HEK293T (cell line): ENCODE measurements at places on chromosomes 2 and 18.

GRCh38 chr2:219973136-219973535, 345.7 kb downstream of the SLC4A3 start:
- no peak for DNase-seq

DNA sequence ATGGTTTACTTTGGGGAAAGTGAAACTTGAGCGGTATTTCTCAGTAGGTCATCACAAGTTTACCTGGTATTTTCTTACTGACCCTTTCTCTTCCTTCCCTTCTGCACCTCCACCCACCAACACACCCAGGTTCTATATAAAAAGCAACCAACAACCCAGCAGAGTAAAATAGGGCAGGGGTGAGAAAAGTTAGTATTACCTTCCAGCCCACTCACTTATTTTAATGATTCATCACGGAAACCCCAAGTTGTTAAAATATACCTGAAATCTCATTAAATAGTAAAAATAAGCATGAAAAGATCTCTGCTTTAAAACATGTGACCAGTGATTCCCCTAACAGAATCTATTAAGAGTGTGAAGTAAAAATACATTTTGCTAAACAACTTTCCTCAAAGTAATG, 306.1 kb downstream of the ZEB2 start:
- no peak for DNase-seq

DNA sequence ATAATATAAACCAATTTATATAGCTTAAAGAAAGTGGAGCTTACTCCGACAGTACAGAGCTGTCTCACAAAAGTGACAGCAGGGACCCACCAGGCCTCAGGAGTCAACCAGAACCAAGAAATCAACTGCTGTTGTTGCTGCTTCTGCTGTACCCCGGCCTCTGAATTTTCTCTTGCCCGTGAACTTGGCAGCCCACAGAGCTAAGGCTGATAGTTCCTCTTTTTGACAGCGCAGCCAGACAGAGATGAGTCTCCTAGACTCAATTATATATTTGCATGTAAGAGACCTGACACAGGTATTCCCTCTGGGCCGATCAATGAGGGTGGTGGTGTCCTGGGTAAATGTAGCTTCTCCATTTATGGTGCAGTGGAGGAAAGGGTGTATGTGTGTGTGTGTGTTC, 109.4 kb downstream of the KCTD1 start:
- DNase-seq = no peak

DNA sequence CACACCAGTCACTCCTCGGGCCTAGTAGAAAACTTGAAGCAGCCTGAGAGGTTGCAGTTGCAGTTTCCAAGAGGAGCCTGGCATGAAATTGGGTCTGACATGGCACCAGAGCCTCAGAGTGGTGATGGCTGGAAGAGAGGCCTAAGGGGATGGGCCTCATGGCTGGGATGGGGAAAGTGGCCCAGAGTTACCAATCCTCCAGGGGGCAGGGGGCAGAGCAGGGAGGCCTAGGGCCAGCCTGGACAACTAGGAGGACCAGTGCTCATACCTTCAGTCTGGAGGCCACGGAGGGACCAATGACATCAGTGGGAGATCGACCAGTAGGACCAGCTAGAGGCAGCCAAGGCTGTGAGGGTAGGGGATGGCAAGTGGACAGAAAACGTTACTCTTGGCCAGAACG, 15.1 kb upstream of the ADCY3 start:
- no peak for DNase-seq

DNA sequence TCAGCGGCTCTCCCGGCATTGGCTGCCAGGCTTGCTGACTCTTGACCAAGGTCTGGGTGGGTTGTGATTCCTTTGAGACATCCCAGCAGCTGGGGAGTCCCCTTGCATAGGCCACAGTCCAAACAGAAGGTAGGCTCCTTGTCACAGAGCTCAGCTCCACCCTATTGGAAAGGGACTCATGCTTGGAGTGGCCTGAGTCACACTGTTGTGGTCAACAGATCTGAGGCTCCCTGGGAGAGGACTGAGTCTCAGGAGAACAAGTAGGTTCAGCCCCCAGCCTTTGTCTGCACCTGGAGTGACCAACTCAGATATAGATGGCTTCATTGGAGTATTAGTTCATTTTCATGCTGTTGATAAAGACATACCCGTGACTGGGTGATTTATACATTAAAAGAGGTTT, 32.1 kb upstream of the SH3BP4 start:
- DNase-seq = no peak

GRCh38 chr2:71507476-71507875, 54.1 kb downstream of the DYSF start:
- DNase-seq = no peak
